ENCODE measurements at places on chromosomes 4 and X.

GRCh38 chr4:81494031-81494431 lies 22.3 kb upstream of the RASGEF1B start:
- no peak for DNase-seq

GRCh38 chr4:52889778-52890520 lies 27.8 kb downstream of the RASL11B start:
- DNase-seq: peak; percentile 35

DNA sequence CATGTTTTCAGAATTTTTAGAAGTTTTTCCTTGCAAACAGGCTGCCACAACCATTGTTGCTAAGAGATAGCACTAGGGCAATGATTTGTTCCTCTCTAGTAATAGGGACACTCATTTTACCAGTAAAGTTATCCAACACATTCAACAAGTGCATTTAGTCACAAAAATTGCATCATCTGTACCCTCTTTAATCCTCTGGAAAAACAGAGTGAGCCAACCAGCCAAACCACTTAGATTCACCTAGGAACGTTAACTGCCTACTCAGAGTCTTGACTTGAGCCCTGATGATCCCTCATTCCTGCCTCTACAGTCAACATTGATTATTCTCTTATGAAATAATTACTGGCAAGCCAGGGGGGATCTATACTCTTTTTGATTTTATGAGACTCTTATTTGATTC lies 17.0 kb upstream of the ADGRA3 start:
- no peak for DNase-seq

DNA sequence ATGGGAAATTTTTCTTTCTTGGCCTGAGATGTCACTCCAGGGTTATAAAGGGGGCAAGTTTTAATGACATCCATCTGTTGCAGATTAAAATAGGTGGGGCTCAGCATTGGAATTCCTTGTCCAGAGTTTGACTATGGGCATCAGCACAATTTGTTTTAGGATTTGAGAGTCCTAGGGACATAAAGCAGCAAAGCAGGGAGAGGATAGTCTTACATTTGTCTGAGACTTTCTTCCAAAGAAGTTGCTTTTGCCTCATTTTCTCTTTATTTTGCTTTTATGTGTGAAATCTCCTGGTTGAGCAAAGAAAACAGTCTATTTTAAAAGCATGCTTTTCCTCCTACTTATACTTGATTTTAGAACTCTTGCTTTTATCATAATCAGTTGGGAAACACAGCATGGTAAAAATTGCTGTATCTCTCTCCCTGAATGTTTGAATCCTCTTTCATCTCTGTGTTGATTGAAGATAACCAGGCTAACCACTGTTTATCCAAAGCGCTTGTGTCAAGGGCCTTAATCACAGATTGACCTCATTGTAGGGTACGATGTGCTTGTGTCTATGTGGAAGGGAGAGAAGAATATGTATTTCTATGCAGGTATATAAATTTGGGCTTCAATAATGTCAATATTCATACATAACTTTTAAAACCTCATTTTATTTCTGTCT lies 121.5 kb downstream of the ANK2 start:
- no peak for DNase-seq

- DNase-seq: no peak
Observed at GRCh38 chr4:138945401-138945800, 70.2 kb upstream of the NOCT start.

GRCh38 chrX:126900937-126901336 lies 81.4 kb downstream of the PRR32 start:
- DNase-seq: no peak

GRCh38 chrX:47170861-47171692 lies 22.6 kb upstream of the UBA1 start:
- no peak for DNase-seq

- DNase-seq: no peak
Observed at GRCh38 chrX:77961063-77961462, 8.4 kb downstream of the PGAM4 start.

DNA sequence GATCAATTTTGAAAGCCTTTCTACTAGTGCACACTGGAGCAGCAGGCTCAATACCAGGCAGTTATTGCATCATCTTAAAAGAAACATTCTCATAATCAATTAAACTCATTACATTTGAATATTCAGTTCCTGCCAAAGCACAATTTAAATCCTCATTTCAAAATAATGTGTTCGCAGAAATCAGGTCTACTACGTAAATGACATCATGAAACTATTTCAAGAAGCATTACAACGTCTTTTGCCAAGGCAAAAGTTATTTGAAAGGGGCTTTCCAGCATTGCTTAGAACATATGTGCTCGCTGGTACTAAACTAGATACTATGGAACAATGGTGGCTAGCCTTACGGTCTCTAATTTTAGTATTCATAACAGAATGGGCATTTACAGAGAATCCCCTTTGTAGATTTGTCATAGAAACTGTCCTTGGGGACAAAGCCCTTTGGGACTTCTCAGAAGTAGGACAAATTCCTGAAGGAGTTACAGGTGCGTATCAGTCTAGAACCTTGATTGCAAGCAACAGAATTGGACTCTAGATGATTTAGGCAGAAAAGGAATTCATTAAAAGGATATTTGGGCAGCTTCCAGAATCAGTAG lies 27.6 kb upstream of the HUWE1 start:
- DNase-seq: no peak

- DNase-seq: no peak
Observed at GRCh38 chr4:94480362-94480951, 28.7 kb downstream of the PDLIM5 start.

DNA sequence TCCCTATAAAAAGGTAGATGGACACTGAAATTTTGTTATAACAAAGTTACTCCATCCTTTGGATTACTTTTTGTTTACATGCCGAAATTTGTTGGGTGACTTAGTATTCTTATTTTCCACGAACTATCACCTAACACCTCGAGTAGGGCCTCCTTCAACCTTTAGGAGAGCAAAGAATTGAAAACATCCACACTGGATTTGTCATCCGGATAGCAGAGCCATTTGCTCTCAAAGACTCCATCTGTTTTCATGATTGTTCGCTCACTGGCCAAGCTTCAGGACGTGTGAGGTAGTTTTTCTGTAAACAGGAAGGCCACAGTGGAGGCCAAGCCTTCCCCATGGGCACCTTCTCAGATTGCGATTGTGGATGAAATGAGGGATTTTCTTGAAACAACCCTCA lies at the start of gene ADAD1:
TSS of gene ADAD1 (plus strand) at position 301 of the 400 bp plus-strand sequence. CDS start 1,059 bp downstream, outside the sequence.
- DNase-seq: no peak

GRCh38 chr4:13640149-13640940 lies 12.8 kb upstream of the BOD1L1 start:
- peak; percentile 87 for DNase-seq

DNA sequence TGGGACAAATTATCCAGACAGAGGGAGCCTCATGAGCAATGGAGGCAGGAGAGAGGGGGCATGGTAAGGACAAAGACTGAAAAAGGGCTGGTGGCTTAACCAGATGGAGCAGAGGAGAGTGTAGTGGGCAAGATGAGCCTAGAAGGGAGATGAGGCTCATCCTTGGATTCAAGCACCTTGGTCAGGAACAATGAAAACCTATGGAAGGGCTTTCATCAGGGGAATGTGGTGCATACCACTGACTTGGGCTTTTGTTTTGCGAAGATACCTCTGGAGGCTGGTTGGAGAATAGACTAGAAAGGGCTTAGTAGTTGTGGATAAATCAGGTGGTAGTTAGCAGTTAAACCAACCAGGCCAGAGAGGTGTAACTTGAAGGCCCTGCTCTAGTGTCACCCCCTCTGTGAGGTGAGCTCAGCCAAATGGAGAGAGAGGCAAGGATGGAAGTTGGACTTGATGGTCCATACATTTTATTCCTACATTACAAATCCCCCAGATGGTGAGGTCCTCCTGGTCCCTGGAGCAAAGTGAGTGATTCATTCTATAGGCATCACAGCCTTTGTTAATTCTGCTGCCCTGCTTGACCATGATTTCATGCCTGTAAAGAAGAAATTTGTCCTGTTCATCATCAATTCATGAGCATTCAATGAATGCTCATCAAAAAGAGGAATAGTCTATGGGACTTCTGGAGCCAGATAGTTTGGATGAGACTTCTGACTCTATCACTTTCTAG lies 264.8 kb upstream of the IGFBP7 start:
- no peak for DNase-seq

DNA sequence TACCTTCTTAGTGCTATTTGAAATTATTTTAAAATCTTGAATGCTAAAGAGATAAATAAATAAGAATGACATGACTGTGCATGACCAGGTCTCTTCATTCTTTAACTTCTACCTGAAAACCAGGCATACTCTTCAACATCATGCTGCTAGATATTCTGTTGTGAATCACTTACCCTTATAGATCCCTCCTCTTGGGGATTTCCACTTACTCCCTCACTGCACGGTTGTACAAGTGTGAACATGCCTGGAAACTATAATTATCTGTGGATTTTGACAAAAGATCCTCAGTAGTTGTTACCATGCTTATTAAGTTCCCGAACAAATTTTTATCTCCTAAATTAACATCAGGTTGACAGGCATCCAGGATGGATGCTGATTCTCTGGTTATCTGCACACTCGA lies 54.3 kb downstream of the ADGRL3 start:
- no peak for DNase-seq

DNA sequence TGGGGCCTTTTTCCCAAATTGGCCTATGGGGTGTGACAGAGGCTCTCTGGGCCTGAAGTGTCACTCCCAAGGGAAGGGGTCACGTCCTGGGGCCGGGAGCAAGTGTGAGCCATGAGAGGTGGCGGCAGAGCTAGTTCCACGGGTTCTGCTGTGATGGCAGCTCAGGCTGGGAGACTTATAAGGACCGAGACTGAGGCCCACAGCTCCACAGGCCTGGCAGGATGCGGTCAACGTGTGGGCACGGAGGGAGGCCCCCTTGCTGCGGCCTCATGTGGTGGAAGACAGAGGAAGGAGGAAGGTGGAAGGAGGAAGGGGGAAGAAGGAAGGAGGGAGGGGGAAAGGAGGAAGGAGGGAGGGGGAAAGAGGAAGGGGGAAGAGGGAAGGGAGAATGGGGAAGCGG lies 7.2 kb upstream of the CPLX1 start:
- DNase-seq: no peak

DNA sequence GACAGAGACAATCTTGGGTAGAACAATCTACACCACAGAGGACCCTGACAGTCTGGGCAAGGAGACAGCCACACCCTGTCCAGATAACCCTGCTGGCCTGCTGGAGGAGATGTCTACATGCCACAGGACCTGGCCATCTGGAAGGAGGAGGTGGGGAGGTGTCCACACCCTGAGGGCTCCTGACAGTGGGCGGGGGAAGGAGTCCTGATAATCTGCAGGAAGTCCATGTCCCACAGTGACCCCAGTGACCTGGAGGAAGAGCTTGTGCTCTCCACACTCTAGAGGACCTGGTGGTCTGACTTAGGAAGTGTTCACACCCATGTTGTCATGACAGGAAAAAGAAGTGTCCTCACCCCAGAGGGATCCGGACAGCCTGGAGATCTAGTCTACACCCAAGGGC lies 5.5 kb downstream of the SUV39H1 start:
- no peak for DNase-seq

DNA sequence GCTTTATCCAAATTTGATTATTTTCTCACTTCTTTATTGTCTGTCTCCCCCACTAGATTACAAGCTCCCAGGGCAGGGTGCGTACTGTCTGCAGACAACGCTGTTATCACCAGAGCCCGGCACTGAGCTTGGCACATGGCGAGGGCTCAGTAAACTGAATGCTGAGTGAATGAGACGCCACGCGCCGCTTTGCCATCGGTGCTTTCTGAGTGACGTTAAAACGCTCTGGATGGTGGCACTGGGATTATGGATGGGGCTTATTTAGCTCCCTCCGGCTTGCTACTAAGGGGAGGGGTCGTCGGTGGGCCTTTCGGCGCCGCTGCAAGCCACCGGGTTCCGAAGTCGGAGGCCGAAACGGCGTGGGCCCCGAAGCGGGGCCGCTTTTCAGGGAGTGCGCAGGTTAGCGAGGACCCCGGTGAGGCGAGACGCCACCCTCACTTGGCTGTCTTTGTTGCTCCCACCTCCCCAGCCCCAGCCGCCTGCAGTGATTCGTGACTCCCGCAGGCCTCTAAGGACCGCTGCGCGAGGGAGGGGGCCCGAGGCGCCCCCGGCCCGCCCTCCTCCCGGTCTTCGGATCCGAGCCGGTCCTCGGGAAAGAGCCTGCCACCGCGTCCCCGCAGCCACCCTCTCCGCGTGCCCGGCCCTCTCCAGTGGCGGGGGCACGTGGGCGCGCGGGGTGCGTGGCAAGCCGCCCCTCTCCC lies 569 bp upstream of the FHL1 start:
- DNase-seq: peak; percentile 73

DNA sequence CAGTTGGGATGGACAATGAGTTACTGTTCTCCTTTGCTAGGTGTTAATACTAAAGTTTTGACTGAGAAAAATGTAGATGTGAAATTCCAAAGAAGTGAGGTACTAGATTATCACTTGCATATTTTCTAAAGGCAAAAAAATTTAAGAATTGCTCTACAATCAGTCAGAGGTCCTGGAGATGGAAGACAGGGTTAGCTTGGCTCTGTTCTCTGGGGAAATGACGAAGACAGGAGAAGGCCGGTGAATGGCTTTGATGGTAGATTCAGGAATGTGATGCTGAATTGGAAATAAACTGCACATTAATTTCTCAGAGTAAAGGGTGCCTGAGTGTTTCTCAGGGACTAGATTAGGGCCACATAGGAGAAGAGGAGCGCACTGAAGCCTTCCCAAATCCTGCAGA lies 214.0 kb upstream of the LEF1 start:
- DNase-seq: no peak

GRCh38 chr4:183129675-183130074 lies 30.6 kb downstream of the WWC2 start:
- no peak for DNase-seq

GRCh38 chr4:120995266-120996010 lies 72.9 kb upstream of the PRDM5 start:
- DNase-seq: no peak

DNA sequence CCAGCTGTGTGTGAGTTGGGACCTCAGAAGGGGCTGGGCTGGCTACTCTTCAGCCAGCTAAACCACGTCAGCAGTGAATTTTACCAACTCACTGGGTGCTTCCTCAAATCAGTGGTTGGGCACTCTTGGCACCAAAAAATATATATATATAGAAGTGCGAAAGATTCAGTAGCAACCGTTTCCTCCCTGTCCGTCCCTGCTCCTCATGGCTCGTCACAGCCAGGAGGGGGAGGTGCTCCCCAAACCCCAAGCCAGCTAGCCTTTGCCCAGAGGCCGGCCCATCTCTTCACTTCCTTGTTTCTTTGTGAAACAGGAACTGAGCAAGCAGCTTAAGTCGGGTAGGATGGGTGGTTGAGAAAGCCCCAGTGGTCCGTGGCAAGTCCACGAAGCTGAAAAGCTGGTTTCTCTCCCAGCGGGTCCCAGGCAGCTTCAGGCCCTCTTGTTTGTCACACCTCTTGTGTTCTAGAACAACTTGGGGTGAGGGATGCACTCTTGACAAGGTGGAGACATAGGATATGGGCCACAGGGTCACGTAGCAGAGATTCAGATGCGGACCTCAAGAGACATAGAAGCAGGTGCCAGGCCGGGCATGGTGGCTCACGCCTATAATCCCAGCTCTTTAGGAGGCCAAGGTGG lies 6.8 kb upstream of the SASH3 start:
- no peak for DNase-seq

- peak; percentile 16 for DNase-seq
Observed at GRCh38 chrX:63503541-63503940, 152.4 kb upstream of the SPIN4 start.

- DNase-seq: no peak
Observed at GRCh38 chr4:181200076-181200475, 1043.1 kb upstream of the TENM3 start.
